ENCODE measurements at places on chromosomes 4 and X. TPM values are rescaled to one million over a fixed set of nuclear protein-coding genes. Genes with fewer than 3 reads are reported as not detected.

The CRMP1 gene
- 59.5 TPM for total RNA-seq

The ALAS2 gene
- total RNA-seq: not detected

DNA sequence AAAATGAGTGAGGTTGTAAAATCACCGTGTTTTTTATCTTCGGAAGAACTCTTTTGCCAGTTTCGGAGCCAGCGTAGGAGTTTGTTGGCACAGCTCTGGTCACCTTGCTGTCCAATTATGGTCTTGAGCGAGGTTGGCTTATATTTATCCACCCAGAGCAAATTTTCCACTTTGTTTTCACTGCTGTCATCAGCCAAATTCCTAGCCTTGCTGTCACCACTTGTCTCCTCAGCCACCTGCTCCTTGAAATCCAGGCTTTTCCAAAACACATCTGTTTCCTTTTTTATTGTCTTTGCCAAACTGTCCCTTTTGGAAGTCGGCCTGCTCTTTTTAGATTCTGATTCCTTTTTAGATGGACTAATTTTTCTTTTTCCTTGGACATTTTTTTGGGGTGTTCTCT is 57.6 kb downstream of the RFC1 start:
- H3K36me3 ChIP-seq: peaks cover 22% of the 10 kb centered on the region
- no peak overlapping the region for H3K4me3 ChIP-seq
- peaks cover 31% of the 10 kb centered on the region for H3K4me1 ChIP-seq
- H3K27me3 ChIP-seq: no peaks in the 10 kb centered on the region

GRCh38 chrX:107470198-107470597 is 20.7 kb downstream of the FRMPD3 start:
- H3K27ac ChIP-seq: no peak overlapping the region
- H3K27me3 ChIP-seq: peaks cover 3% of the 10 kb centered on the region
- H3K36me3 ChIP-seq: no peaks in the 10 kb centered on the region
- no peak for DNase-seq
- H3K4me1 ChIP-seq: no peaks in the 10 kb centered on the region

GRCh38 chr4:153725136-153725830 is 34.5 kb downstream of the RNF175 start:
- H3K4me1 ChIP-seq: no peaks in the 10 kb centered on the region
- H3K27me3 ChIP-seq: no peaks in the 10 kb centered on the region

Measured in chondrocyte (in vitro differentiated cells).